ENCODE measurements at places on chromosomes 11 and 22.

DNA sequence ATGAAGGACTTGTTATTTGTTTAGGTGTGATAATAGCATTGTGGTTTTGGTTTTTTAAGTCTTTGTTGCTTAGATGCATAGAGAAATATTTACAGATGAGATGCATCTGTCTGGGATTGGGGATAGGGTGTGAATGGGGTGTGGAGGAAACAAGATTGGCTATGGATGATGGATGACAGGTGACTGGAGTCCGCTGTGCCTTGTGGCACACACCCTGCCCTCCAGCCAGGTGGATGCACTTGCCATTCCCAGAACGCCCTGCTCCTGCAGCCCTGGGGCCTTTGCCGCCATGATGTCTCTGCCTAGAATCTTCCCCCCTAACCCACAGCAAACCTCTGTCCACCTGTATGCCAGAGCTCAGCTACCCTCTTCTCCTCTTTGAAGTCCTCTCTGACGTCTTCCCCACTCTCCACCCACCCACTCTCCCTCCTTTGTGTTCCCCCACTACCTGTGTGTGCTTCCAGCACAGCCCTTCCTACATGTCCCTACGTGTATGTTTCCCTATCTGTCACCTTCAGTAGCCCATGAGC, 54.7 kb downstream of the WNT11 start:
- peak; percentile 14 for DNase-seq

GRCh38 chr11:43908191-43908590, 27.6 kb downstream of the ALKBH3 start:
- DNase-seq = no peak

DNA sequence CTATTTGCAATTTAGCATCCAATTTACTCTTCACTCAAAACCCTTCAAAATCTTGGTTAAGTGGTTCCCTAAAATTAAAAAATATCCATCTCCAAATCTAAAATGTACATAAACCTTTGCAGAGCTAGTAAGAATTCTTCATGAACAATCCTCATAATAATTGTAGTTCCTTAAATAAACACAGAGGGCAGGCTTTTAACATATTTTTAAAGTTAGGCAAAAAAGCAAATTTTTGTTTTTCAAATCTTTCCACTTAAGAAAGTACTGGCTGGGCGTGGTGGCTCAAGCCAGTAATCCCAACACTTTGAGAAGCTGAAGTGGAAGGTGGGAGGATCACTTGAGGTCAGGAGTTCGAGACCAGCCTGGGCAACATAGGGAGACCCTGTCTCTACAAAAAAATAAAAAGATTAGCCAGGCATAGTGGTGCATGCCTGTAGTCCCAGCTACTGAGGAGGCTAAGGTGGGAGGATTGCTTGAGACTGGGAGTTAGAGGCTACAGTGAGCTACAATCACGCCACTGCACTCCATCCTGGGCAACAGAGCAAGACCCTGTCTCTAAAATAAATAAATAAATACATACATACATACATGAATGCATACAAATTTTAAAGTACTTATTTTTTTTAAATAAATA, 25.1 kb upstream of the PLAAT3 start:
- DNase-seq = peak; percentile 37

GRCh38 chr22:46663001-46663400, 42.8 kb downstream of the GRAMD4 start:
- no peak for DNase-seq

DNA sequence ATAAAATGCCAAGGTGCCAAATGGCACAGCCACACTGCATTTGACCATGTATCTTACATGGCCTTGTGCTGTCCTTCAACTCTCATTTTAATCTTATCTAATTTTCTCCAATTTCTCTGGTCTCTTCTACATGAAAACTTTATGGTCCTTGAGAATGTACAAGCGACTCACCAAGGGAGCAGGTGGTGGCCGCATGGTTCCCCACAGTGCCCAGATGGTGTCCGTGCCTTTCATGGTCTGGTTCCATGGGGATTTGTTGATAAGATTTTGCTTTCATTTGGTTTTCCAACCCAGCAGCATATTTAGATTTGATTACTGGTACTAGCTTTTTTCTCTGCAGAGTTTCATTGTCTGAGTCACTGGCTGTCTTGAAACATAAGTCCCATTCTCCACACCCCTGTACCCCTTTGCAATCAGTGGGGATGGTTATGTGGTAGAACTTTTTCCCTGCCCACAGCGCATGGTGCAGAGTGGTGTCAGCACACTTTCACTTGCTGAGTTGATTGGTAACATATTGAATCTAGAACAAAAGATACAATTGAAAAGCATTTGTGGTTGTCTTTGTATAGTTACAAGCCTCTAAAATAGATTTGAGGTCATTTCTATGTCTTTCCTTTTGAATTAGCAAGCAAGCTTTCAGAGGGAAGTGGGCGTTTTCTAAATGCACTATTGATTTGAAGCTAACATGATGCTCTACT, 24.1 kb downstream of the ZNRF3 start:
- no peak for DNase-seq

DNA sequence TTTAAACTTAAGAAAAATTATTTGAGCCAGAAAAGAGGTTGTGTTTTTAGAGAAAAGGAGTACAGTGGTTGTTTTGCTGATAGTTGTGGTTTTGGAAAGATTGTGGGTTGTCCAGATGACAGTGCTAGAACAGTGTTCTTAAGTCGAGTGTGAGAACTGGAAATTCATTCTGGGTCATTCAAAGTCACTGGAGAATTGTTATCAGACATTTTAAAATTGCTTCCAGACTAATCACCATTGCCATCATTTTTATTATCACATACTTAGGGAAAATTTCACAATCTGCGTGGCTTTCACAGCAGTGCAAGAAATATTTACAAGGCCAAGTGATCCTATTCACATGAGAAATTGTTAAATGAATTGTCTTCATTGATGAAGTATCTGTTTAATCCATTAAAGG, 242.2 kb upstream of the DDI1 start:
- DNase-seq = no peak

DNA sequence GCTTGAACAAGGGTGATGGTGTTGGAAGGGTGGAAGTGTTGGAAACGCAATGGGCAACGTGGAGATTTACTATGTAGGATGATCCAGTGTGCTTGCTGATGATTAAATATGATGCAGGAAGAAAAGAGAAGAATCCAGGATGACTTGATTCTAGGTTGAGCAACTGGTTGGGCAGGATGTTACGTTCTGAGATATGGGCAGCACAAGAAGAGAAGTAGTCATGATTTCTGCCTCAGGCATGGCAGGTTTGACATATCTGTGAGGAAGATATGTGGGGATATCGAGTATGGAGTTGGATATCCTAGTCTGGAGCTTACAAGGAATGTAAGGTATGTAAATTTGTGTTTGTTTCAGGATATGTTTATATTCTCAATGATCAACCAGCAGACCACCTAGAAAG, 1.9 kb downstream of the OR52K1 start:
- DNase-seq = no peak

Measured in NCI-H1105 treated with DMSO at 0.1 percent for 48 hours (cell line).